Stimulated activated CD4-positive, alpha-beta T cell treated with anti-CD3 and anti-CD28 coated beads, Interleukin-15, amount 100 ng/mL, for 1 hour (primary cell): ENCODE measurements at places on chromosomes 16 and 17.

DNA sequence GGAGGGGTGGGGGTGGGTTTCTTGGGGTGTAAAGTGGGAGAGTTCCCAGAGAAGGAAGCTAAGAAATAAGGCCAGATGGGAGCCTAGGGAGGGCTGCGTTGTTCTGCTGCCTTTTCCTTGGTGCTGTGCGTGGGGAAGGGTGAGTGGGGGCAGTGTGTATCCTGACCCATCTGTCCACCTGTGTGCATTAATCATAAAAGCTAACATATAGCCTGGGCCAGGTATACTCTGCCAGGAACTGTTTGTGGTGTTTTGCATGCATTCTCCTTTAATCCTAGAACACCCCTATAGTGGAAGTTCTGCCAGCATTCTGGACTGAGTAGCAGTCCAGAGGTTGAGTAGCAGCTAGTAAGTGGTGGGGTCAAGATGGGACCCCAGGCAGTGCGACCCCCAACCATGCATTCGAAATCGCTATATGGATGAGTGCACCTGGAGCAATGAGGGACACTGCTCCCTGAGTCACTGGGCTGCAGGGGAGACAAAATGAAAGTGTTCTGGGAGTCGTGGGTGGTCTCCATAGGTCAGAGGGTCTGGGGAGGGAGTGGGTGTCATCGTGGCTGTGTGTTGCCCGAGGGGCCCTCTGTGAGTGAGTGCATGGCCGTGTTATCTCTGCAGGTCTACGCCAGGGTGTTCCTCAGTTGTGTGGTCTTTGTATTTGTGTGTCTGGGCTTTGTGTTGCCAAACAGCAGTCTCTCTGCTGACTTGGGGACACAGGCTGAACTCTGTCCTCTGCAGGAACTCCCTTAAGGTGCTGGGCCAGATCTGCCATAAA is 1.3 kb downstream of the ERBB2 start:
- DNase-seq: no peak

- DNase-seq: no peak
Observed at GRCh38 chr17:38590988-38591758, 14.6 kb downstream of the SRCIN1 start.

- no peak for DNase-seq
Observed at GRCh38 chr16:4273858-4274311, 1.1 kb upstream of the TFAP4 start.

DNA sequence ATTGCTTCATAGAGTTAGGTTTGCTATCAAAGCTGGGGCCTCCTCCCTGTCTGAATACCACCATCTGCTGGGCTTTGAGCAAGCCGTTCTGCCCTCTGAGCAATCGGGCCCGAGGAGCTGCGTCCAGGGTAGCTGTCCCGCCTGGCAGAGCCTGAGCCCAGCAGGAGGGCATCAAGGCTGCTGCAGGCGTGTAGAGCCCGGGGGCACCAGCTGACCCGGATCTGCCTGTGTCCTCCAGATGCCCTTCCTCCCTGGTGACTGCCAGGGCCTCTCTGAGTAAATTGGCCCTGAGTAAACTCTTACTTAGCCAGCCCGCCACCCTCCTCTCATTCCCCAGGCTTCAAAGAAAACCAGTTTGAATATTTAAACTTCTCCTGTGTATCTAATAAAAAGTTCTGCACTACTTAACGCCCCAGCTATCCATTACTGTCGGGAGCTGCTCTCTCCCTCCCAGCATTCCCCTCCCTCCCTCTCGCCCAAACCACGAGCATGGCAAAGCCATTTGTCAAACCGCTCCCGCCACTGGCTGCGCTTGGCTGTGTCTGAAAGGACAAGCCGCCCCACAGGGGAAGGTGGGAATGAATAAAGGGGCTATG is 16.4 kb downstream of the CDK5RAP3 start:
- no peak for DNase-seq

DNA sequence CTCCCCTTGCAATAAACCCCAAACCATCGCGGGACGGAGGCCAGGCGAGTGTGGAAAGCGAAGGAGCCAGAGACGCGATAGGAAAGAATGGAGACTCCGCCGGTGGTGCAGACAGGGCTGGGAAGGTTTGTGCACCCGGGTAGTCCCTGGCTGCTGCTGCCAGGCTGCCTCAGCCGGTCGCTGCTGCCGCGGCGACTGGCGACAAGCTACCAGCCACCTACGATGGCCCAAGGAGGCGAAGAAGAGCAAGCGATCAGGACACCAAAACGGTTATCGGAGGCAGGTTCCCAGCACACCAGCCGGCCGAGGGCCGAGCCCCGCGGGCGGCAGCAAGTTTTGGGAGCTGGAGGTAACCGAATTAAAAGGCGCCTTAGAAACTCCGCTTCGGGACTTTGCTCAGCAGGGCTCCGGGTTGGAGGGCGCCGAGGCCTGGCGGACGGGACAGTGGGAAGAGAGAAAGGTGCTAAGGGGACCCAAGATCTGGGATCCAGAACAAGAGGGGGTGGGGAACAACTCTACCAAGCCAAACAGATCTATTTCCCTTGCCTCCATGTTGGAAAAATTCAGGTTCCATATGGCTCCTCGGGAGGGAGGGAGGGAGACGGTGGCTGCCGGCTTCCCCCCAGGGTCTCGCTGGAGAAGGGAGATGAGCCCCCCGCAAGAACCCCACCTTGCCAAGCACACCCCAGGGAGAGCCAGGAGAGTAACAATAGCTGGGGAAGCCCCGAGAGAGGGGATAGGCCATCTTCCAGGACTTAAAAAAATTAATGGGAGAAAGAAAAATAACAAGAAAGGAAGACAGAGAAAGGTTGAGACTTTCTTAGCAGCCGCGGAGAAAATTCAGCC is 9.7 kb upstream of the HOXB2 start:
- DNase-seq: no peak

- DNase-seq: no peak
Observed at GRCh38 chr16:774086-775001, 13.8 kb downstream of the MSLN start.

GRCh38 chr17:30568117-30568430 is 90.9 kb downstream of the GOSR1 start:
- DNase-seq: no peak

GRCh38 chr17:3003296-3004149 is 59.9 kb downstream of the OR1D5 start:
- DNase-seq: no peak

- DNase-seq: no peak
Observed at GRCh38 chr17:62321451-62321850, 58.9 kb upstream of the EFCAB3 start.

GRCh38 chr17:57634713-57635465 is 110.2 kb downstream of the CCDC182 start:
- no peak for DNase-seq

DNA sequence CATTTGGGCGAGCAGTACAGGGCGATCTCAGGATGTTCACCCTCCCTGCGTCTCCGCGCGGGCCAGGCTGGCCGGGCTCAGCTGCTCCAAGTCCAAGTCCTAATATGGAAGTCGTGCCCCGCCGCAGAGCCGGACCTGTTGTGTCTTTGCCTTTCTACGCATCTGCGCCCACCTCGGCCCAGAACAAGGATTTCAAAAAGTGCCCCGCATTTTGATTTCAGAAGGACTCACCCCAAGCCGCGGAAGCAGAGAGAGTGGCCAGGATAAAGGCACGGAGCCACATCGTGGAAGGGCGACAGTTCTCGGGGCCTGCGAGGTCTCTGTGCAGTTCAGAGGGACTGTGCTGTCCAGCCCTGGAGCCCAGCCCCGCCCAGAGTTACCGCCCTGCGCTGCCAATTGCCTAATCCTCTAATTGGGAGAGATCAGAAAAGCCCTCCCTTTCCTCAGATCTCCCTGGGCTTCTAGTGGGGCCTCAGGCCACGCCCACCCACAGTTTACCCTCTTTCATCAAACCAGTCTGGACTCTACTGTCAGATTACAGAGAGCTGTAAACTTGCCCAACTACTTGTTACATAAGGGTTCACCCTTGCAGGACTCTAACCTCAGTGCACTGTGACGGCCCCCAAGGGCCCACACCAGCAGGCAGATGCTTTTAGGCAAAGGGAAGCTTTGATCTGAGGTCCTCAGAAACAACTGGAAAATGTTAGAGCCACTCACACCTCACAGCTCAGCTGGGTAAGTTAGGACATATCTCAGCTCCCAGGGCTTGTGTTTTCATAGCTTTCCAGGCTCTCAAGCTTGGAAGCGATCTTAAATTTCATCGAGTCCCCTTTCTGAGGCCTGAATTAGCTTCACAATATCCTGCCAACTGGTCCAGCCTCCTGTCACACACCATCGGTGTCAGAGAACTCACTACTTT is at the start of gene CES1:
TSS of gene CES1 (minus strand) at position 324 of the 919 bp plus-strand sequence. CDS start at position 283, 41 bp downstream.
- no peak for DNase-seq

DNA sequence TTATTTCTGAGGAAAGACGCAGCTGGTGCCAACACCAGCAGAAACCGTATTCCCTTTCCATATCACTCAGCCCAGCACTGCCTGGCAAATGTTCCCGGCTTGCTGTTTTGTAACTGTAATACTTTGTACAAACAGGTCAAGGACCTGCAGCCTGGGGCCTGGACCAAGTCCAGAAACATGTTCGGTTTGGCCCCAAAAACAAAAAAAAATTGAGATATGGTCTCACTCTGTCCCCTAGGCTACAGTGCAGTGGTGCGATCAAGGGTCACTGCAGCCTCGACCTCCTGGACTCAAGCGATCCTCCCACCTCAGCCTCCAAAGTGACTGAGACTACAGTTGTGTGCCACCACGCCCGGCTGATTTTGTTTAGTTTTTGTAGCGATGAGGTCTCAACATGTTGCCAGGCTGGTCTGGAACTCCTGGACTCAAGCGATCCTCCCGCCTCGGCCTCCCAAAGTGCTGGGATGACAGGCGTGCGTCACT is 1.2 kb downstream of the HAGH start:
- DNase-seq: no peak

DNA sequence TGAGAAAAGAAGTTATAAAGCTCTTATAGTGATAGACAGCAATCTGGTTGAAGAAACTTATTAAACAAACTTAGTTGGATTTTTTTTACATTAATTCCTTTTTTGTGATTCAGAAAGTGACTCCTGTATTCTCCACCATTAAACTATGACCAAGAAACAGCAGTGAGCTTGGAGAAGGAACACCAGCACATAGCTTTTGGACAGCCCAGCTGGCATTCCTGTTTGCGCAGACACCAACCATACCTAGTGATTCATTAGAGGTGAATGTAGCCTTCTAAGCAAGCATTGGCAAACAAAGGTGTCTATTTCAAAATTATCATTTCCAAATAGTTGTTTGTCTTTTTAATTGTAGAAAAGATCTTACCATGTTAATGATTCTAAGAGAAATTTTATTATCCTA is 94.4 kb downstream of the STXBP4 start:
- no peak for DNase-seq

- no peak for DNase-seq
Observed at GRCh38 chr16:83966153-83966696, 1.8 kb upstream of the NECAB2 start.

DNA sequence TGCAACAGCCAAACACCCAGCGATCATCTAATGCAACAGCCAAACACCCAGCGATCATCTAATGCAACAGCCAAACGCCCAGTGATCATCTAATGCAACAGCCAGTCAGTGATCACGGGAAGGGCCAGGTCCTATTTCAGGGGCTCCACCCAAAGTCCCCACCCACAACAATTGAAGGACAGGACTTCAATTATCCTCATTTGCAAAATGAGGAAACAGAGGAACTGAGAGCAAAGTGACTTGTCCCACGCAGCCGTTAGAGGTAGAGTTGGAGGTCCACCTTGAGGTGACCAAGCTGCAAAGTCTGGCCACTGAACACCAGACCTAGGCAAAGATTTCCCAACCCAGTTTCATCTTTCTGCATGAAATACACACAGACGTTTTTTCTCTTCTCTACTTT is 3.7 kb downstream of the ZG16B start:
- no peak for DNase-seq

DNA sequence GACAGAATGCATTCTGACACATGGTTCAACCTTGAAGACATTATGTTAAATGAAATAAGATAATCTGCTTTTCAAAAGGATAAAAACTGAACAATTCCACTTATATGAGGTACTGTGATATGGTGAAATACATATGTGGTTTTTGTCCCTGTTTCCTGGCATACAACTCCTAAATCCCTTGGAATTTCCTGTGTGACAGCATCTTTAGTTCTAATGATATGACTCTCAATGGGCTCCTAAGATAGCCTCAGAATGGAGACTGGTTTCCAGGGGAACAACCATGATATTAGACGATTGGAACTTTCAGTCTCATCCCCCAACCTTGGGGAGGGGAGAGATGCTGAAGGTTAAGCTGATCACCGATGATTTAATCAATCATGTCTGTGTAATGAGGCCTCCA is 37.7 kb upstream of the PHLPP2 start:
- no peak for DNase-seq

DNA sequence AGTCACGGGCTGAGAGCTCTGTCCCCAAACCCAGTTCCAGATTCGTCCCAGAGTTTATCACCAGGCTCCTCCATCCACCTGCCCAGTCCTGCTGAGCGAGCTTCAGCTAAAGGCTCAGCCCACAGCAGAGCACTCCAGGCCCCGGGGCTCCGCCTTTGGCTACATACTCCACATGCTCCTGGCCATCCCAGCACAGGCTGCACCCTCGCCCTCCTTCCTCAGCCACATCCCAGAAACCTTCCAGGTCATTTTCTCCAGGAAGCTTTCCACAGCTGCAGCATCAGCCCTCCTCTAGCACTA is 4.7 kb upstream of the CD2BP2 start:
- DNase-seq: no peak

- no peak for DNase-seq
Observed at GRCh38 chr17:31472137-31472536, 80.7 kb downstream of the RAB11FIP4 start.

GRCh38 chr16:10641953-10642949 is 52.5 kb downstream of the TEKT5 start:
- no peak for DNase-seq

GRCh38 chr17:3710951-3711383 is 12.7 kb upstream of the HASPIN start:
- peak; percentile 13 for DNase-seq

- DNase-seq: no peak
Observed at GRCh38 chr17:48055531-48056245, 7.5 kb downstream of the NFE2L1 start.

DNA sequence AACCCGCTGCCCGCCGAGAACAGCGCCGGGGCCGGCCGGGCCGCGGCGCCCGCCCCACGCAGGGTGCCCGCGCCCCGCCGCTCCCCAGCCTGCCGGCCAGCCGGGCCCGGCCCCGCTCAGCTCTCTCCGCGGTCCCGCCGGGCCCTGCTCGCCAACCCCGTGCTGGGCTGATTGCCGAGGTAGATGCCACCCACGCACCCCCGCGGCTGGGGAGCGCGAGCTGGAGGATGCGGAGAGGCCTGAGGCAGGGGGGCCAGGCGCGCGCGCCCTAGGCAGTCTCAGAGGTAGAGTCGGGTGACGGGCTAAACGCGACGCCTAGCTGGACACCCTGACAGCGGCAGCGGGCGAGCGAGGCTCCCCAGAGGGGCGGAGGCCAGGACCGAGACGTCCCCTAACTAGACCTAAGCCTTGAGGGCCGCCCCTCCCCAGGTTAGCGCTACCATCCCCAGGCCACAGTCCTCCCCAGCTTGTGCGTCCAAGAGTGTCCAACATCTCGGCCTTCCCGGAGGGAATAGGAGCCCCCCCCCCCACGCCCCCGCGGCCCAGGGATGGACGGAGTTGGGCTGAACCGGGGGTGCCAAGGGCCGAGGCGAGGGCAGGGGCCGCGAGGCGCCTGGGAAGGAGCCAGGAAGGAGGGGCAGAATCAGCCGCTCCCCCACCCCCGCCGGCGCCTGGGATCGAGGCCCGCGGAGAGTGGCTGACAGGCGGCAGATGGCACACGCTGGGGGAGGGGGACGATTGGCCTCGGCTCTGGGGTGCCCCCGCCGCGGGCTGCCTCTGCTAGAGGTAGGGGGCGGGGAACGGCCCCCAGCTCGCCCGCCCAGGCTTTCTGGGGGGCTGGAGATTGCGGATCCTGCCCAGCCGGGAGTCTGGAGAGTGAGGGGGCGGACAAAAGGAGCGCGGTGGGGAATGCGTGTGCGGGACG is 2.5 kb upstream of the ZNF423 start:
- no peak for DNase-seq
